Activated T-cell treated with anti-CD3 and anti-CD28 coated beads for 24 hours (primary cell): ENCODE measurements at places on chromosomes 3 and 15.
A peak's percentile ranks its signal among the peaks of the same experiment; 100 is the strongest.

GRCh38 chr3:65548848-65549625 lies 489.7 kb downstream of the MAGI1 start:
- no peak for DNase-seq

- no peak for DNase-seq
Observed at GRCh38 chr3:5063724-5064123, 58.4 kb upstream of the ARL8B start.

- DNase-seq, result no peak
Observed at GRCh38 chr3:32990116-32990515, 38.7 kb downstream of the CCR4 start.

DNA sequence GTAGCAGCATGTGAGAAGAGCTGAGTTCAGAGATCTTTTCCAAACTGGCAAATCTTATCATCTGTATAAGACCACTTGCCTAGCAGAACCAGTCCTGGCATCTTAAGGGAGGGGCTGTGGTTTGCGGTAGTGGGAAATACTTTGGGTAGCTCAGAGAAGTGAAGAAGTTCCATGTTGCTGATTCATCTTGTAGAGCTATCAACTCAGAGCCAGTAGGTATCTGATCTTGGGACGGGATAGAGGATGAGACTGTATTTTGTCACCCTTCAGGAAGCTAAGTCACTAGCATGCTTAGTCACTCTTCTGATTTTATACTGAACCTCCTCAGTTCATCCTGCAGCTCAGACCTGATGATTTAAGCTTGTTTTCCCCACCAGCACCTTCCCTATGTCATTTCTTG lies 211.4 kb downstream of the NR1D2 start:
- DNase-seq, result no peak

- no peak for DNase-seq
Observed at GRCh38 chr3:23633261-23633960, 172.3 kb upstream of the UBE2E1 start.

- DNase-seq, result no peak
Observed at GRCh38 chr3:8494327-8494726, 7.3 kb upstream of the LMCD1 start.

- no peak for DNase-seq
Observed at GRCh38 chr3:170632780-170633179, 46.9 kb upstream of the SLC7A14 start.

GRCh38 chr3:129000742-129001100 lies 383 bp upstream of the EFCC1 start:
- DNase-seq, result no peak

DNA sequence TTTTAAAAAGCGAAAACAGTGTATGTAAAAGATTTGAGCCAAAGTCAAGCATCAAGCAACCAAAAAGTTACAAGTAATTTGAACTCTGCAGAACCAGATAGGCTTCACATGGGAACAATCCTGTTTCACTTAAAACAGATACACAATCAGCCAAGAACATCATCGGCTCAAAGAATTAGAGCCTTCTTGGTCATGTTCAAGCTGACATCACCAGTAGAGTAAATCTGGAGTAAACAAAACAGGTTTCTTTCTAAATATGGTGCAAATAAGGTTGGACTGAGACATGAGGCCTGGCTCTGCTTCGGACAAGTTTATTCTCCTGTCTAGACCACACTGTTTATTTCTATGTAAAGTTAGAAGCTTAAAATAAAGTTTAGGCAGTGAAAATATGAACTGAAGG lies 116.0 kb downstream of the GMNC start:
- DNase-seq, result no peak

DNA sequence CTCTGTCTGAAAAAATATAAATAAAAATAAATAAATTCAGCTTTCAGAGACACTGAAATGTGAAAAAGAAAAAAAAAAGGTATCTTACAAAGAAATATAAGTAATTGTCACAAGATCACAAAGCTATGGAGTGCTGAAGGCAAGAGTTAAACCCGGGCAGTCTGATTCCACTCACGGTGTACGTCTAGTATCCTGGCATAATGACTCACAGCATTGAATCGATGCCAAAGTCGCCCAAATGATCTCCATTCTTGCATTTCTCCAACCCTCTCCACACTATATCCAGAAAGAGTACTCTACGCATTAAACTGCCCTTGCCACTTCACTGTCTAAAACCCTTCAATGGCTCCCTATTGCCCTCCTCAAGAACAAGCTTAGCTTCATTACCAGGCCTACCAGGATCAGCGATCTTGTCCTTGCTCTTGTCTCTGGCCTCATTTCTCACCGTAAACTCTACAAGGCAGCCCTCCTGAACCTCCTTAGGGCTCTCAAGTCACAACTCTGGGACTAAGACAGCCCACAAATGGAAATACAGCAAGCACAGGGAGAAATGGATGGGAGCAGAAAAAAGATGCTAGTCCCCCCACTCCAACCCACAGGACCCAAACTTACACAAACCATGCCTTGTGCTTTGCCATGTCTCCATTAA lies 7.7 kb downstream of the SUCLG2 start:
- DNase-seq, result no peak

DNA sequence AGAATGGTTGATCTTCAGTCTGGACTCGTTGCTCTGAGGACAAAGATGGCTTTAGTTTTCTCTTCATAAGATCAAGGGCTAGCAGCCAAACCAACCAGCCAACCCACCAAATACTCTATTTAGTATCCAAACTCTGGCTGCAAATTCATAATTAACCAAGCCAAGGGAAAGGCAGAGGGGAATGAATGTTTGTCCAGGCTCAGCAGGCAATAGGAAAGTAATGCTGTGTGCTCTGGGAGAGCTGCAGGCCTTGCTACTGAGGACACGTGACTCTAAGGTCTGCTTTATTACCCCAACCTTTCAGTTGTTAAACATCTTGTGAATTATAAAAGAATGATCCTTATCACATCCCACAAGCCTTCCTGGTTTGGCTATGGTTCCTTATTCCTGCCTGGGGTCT lies 52.3 kb upstream of the GALNT15 start:
- DNase-seq, result no peak

DNA sequence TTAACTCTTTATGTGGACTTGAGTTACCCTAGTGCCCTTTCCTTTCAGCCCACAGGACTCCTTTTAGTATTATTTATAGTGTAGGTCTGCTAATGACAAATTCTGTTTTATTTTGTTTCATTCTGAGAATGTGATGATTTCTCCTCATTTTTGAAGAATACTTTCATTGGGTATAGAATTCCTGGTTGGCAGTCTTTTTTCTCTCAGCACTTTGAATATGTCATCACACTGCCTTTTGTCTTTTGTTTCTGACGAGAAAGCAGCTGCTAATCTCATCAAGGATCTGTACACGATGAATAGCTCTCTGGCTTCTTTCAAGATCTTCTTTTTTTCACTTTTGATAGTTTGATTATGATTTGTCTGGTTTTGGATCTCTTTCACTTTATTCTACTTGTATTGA lies 37.8 kb downstream of the TICRR start:
- DNase-seq, result no peak

- DNase-seq, result no peak
Observed at GRCh38 chr3:148464246-148464645, 233.5 kb upstream of the AGTR1 start.

GRCh38 chr15:64991536-64992135 lies 1.9 kb upstream of the SPG21 start:
- no peak for DNase-seq

GRCh38 chr3:123586131-123586530 lies 1.3 kb upstream of the HACD2 start:
- peak; percentile 23 for DNase-seq

DNA sequence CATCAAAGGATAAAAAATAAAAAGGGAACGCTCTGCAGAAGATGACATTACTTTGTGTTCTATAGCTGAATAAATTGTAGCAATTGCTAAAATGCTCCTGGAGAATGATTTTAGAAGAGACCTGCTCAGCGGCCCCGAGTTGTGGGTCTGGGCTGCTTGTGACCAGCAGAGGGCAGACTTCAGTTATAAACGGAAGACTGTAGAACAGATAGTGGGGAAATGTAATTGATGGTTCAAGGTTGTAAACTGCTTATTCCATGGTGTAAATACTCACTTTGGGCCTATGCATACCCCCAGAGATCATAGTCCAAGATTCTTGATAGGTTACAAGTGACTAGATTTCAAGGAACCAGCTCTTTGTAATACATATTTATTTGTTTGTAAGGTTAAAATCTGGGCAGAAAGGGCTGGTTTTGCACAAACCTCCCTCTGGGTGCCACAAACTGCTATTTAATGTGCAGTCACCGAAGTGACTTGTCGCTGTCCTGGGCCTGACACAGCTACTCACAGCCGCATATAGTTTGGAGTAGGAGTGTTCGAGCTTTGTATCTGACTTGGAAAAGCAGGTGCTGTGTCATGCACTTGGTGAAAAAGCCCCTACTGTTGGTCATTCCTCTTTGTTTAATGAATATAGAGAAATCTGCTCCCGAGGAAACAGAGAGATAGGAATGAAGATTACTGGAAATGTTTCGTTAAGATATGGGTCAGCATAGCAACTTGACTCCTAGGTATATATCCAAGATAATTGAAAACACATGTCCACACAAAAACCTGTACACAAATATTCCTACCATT lies 34.7 kb upstream of the NDUFB4 start:
- DNase-seq, result peak; percentile 51

- no peak for DNase-seq
Observed at GRCh38 chr3:70849911-70850699, 537.7 kb upstream of the MDFIC2 start.

GRCh38 chr3:43861635-43862034 lies 170.9 kb downstream of the ABHD5 start:
- DNase-seq, result no peak

- no peak for DNase-seq
Observed at GRCh38 chr15:89482139-89482538, 14.2 kb downstream of the RHCG start.

DNA sequence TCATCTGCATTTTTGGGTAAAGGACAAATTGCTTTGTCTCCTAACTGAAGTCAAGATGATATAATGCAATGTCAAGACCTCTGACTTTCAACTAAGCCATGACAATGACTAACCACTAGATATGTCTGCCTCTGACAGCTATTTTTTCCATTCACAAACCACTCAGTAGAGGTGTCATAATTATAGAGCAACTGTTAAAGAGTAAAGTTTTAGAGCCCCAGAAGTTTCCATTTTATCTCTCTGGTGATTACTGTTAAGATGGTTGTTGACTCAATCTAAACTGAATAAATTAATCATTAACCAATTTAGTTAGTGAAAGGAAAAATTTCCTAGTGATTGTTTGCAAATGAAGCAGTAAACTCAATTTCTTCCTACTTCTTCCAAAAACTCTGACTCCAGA lies 779.9 kb downstream of the GRM7 start:
- no peak for DNase-seq

DNA sequence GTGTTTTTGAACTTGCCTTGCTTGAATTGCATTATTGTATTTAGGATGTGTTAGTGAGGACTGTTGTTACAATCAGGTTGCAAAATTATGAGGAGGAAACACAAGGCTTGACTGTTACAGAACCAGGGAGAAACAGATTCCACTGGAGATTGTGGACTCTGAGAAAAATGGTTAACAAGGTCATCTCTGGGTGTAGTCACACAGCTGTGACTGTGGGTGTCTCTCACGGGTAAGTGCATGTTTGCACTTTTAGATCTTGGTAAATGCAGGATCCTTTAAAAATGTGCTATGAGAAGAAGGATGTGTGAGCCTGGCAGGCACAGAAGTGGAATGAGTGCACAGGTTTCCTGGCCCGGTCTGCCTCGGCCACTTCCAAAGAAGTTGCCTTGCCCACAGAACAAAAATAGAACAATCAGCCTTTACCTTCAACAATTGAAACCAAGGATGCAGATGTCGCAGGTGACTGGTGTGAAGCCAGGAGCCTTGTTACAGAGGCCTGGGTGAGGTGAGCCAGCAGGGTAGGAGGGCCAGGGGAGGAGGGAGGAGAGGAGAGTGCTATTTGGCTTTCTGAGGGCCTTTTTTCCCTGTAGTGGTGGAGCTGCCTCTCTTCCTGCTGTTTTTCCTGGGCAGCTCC lies 68.0 kb downstream of the ABHD5 start:
- no peak for DNase-seq

DNA sequence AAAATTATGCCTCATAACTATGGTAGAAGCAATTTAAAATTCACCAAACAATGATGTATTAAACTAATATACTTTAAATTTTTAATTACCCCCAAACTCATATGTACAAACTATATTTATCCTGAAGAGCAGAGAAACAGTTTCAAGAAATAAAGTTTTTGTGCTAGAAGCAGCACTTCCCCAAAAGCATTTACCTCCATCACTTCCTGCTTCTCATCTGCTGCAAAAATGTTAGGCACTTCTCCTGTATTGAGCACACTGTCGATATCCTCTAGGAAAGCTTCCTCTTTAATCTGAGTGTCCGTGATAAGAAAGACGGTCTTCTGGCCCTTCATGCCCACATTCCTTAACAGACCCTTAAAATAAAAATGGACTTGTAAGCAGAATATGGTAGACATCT lies 101.5 kb upstream of the ASB14 start:
- DNase-seq, result no peak
